ENCODE measurements at places on chromosomes 5 and 9. TPM values are rescaled to one million over a fixed set of nuclear protein-coding genes. Genes with fewer than 3 reads are reported as not detected.

Gene NMUR2
- not detected for total RNA-seq

Gene EFNA5
- 9.9 TPM for total RNA-seq

- no peaks in the 10 kb centered on the region for H3K27me3 ChIP-seq
- H3K4me1 ChIP-seq: no peaks in the 10 kb centered on the region
- no peak overlapping the region for H3K27ac ChIP-seq
- no peaks in the 10 kb centered on the region for H3K36me3 ChIP-seq
- no peak for DNase-seq
- H3K4me3 ChIP-seq: no peak overlapping the region
Measured at GRCh38 chr5:168747987-168748777, 169.0 kb upstream of the PANK3 start.

- no peak for DNase-seq
- peaks cover 5% of the 10 kb centered on the region for H3K4me1 ChIP-seq
- no peak overlapping the region for H3K27ac ChIP-seq
- H3K36me3 ChIP-seq: no peaks in the 10 kb centered on the region
- no peak overlapping the region for H3K4me3 ChIP-seq
- no peaks in the 10 kb centered on the region for H3K27me3 ChIP-seq
Measured at GRCh38 chr5:119315516-119315949, 40.3 kb upstream of the TNFAIP8 start.

- no peaks in the 10 kb centered on the region for H3K36me3 ChIP-seq
- H3K27me3 ChIP-seq: no peaks in the 10 kb centered on the region
- H3K4me3 ChIP-seq: no peak overlapping the region
- H3K4me1 ChIP-seq: no peaks in the 10 kb centered on the region
Measured at GRCh38 chr9:16515879-16516301, 354.6 kb downstream of the BNC2 start.

- H3K4me3 ChIP-seq: no peak overlapping the region
- H3K36me3 ChIP-seq: no peaks in the 10 kb centered on the region
- no peaks in the 10 kb centered on the region for H3K27me3 ChIP-seq
- no peaks in the 10 kb centered on the region for H3K4me1 ChIP-seq
Measured at GRCh38 chr5:11955331-11955730, 51.1 kb upstream of the CTNND2 start.

GRCh38 chr5:133075572-133076536 is 24.0 kb downstream of the HSPA4 start:
- DNase-seq: no peak
- no peak overlapping the region for H3K4me3 ChIP-seq
- no peaks in the 10 kb centered on the region for H3K4me1 ChIP-seq
- H3K27ac ChIP-seq: no peak overlapping the region
- H3K36me3 ChIP-seq: peaks cover 5% of the 10 kb centered on the region

DNA sequence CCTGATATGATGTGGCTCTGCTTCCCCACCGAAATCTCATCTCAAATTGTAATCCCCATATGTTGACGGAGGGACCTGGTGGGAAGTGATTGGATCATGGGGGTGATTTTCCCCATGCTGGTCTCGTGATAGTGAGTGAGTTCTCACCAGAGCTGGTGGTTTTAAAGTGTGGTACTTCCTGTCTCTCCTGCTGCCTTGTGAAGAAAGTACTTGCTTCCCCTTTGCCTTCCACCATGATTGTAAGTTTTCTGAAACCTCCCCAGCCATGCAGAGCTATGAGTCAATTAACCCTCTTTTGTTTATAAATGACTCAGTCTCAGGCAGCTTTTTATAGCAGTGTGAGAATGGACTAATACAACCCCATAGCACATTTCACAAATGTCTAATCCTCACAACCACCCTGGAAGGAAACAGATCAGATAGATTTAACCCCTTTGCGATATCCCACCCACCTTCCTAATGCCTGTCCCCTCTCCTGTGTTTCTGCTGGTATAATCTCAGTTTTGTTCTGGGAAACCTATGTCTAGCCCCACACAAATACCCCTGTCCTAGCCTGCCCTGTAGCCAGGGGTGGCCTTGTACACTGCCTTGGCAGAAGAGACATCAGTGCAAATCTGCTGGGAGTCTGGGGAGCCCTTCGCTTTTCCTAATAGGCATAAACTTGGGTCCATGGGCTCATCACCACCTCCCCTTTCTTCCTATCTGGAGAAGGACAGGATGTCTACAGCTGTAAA is 157.0 kb upstream of the RAI14 start:
- H3K4me3 ChIP-seq: no peak overlapping the region
- peak overlapping the region; percentile 88 for H3K27ac ChIP-seq
- H3K4me1 ChIP-seq: no peaks in the 10 kb centered on the region
- DNase-seq: no peak

GRCh38 chr5:134935711-134936602 is 31.0 kb downstream of the PCBD2 start:
- no peaks in the 10 kb centered on the region for H3K27me3 ChIP-seq
- H3K4me3 ChIP-seq: no peak overlapping the region
- H3K4me1 ChIP-seq: no peaks in the 10 kb centered on the region
- H3K27ac ChIP-seq: no peak overlapping the region

DNA sequence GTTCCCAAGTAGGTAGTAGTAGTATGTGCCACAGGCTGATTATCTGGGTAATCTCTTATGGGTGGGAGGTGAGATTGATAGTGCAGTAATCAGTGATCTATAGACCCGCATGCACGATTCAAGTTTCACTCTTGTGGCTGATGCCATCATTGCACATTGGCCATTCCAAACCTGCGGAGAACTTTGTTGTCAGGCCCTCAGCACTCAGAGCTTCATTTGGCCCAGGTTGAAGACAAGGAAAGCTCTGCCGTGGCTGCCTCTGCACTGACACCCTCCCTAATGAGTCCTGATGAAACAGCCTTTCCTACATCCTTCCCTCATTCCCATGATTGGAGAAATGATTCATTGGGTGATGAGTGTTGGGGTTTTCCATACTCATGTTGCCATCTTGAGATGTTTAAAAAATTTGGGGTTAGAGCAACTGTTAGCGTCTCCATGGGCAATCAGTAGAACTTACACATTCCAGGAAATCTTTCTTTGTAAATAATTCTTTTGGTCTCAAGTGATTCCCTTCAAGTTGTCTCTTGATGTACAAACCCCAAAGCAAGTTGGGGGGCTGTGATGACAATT is 22.9 kb downstream of the PROP1 start:
- no peaks in the 10 kb centered on the region for H3K4me1 ChIP-seq
- H3K27me3 ChIP-seq: no peaks in the 10 kb centered on the region
- no peak overlapping the region for H3K4me3 ChIP-seq
- no peaks in the 10 kb centered on the region for H3K36me3 ChIP-seq
- H3K27ac ChIP-seq: no peak overlapping the region

DNA sequence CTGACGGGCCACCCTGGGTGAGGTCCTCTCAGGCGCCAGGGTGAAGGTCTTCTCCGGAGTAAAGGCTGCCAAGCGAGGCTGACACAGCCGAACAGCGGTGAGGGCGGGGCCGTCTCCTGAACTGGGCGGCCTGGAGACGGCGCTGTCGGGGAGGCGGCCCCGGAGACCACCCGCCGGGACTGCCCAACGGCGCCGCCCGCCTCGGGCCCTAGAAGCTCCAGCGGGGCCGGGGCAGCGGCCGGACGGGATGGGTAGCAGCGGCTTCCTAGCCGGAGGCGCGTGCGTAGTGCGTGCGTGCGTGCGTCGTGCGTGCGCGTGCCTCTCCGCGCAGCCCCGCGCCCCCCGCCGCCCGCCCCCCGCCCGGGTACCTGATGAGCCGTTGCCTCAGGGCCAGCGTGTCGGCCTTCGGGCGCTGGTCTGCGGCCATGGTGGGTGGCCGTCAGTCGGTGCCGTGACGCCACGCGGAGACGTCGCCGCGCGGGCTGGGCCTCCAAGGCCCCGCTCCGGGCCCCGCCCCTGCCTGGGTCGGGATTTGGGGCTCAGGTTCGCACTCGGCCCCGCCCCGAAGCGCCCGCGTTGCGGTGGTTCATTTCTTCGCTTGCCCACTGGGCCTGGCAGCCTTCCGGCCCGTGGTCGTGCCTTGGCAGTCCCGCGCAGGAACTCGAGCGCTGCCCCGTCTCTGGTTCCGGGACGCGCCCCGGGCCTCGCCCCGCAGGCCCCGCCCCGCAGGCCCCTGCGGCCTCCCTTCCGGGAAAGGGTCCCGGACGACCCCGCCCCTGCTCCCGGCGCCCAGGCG is at the start of gene PHYKPL:
Gene PHYKPL, minus strand, starts transcription at position 679 of the 796 bp plus-strand sequence. Its CDS starts 252 bp downstream, at position 427.
- H3K27ac ChIP-seq: peak within 1 kb of the TSS; percentile 87
- peaks cover 27% of the 10 kb centered on the region for H3K4me1 ChIP-seq
- peak within 1 kb of the TSS; percentile 92 for H3K4me3 ChIP-seq

- no peaks in the 10 kb centered on the region for H3K36me3 ChIP-seq
- peak; percentile 68 for DNase-seq
- no peaks in the 10 kb centered on the region for H3K27me3 ChIP-seq
- peak overlapping the region; percentile 51 for H3K27ac ChIP-seq
Measured at GRCh38 chr9:112041536-112042243, 133.4 kb downstream of the SUSD1 start.

Gene CCDC152
- 0.71 TPM for total RNA-seq

GRCh38 chr9:21153336-21154017 is 11.8 kb upstream of the IFNW1 start:
- no peaks in the 10 kb centered on the region for H3K4me1 ChIP-seq
- no peak overlapping the region for H3K27ac ChIP-seq
- no peak overlapping the region for H3K4me3 ChIP-seq
- H3K36me3 ChIP-seq: no peaks in the 10 kb centered on the region
- H3K27me3 ChIP-seq: no peaks in the 10 kb centered on the region
- DNase-seq: no peak

Gene DOCK2
- total RNA-seq: 20.5 TPM

Gene FAM219A
- 8.2 TPM for total RNA-seq

Gene PFN3
- total RNA-seq: not detected

Gene PTPRD
- total RNA-seq: 18.3 TPM

Gene BARHL1
- total RNA-seq: not detected

Gene FOXD4L6
- total RNA-seq: not detected

DNA sequence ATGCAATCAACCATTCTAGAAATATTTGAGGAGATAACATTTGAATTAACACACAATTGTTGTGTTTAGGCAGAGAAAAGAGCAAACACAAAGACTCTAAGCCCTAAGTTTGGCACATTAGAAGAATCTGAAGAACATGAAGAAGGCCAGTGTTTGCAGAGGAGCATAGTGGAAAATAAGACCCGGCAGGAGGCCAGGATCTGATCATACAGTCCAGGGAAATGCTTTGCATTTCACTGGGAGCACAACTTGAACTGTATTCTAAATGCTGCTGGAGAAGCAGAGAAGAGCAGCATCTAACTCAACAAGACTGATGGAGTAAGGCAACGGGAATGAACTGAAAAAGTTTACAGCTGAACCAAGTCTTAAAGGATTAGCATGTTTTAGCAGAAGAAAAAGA is 463.4 kb downstream of the ZNF608 start:
- H3K4me1 ChIP-seq: peaks cover 21% of the 10 kb centered on the region
- H3K27me3 ChIP-seq: no peaks in the 10 kb centered on the region
- no peak overlapping the region for H3K27ac ChIP-seq
- DNase-seq: no peak
- no peak overlapping the region for H3K4me3 ChIP-seq

- no peak overlapping the region for H3K4me3 ChIP-seq
- H3K27me3 ChIP-seq: no peaks in the 10 kb centered on the region
Measured at GRCh38 chr5:127011153-127011552, 19.2 kb downstream of the MARCHF3 start.

Gene SPINK1
- total RNA-seq: not detected

DNA sequence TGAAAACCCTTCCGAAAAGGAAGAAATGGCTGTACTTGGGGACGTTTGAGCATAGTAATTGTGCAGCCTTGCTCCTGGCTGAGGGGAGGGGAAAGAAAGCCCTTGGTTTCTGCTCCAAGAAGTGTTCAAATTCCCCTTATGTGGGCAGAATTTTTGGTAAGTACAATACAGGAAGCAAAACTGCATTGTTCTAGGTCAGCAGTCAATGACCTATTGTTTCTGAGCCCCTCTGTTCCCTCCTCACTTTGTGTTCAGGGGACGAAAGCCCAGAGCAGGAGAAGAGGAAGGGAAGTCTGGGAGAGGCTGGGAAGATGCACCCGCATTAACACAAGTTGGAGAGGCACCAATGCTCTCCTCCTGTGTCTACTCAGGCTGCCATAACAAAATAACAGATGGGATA is 11.9 kb downstream of the BASP1 start:
- H3K4me3 ChIP-seq: no peak overlapping the region
- H3K27me3 ChIP-seq: no peaks in the 10 kb centered on the region
- no peaks in the 10 kb centered on the region for H3K4me1 ChIP-seq
- no peak for DNase-seq
- H3K36me3 ChIP-seq: no peaks in the 10 kb centered on the region

DNA sequence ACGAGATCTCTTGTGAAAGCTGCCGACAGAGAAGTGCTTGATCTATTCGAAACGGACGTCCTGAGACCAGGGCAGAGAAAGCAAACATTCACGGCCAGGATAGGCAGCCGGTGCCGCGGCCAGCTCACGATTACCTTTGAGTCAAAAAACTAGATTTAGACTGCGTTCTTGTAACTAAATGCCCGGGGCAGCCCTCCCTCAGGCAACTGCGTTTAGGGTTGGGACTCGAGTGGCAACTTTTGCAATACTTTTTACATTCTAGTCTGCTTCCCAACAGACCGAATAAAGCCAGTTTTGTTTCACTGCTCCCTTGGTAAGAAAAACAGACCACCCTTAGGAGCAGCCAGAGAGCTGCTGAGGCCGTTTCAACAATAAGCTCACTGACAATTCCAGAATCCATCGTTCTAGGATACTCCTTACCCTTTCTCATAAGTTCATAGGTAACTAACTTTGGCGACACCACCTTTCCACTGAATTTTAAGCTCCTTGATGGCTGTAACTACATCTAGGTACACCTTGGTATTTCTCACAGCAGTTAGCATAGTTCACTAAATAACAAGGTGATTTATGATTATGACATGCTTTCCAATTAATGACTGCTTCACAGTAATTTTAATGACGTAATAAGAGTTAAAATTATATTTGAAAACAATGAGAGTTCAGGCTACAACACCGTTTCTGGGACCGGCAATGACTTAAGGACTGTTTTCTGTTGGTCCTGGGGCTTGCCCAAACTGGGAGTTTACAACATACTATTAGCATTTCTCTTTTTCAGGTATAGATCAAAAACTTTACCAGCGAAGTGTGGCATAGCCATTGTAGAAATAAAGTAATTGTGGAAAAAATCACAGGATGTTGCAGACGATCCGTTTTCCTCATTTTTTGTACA is 899 bp upstream of the RAPGEF6 start:
- no peaks in the 10 kb centered on the region for H3K27me3 ChIP-seq
- H3K36me3 ChIP-seq: no peaks in the 10 kb centered on the region
- peak overlapping the region; percentile 64 for H3K4me3 ChIP-seq
- H3K27ac ChIP-seq: peak overlapping the region; percentile 92
- H3K4me1 ChIP-seq: peaks cover 45% of the 10 kb centered on the region

GRCh38 chr5:103896593-103896992 is 334.0 kb upstream of the NUDT12 start:
- H3K36me3 ChIP-seq: no peaks in the 10 kb centered on the region
- no peaks in the 10 kb centered on the region for H3K4me1 ChIP-seq
- H3K27me3 ChIP-seq: no peaks in the 10 kb centered on the region
- no peak overlapping the region for H3K27ac ChIP-seq

- no peak overlapping the region for H3K4me3 ChIP-seq
- no peaks in the 10 kb centered on the region for H3K27me3 ChIP-seq
- no peaks in the 10 kb centered on the region for H3K4me1 ChIP-seq
- H3K27ac ChIP-seq: no peak overlapping the region
- no peaks in the 10 kb centered on the region for H3K36me3 ChIP-seq
Measured at GRCh38 chr5:175816348-175816747, 55.0 kb upstream of the CPLX2 start.

Gene SLIT3
- 46.3 TPM for total RNA-seq

Gene TXNDC8
- not detected for total RNA-seq

Gene PTGS1
- total RNA-seq: 150 TPM

Gene CCDC69
- total RNA-seq: 199 TPM

Gene POLR1E
- 33.4 TPM for total RNA-seq

Measured in sigmoid colon (tissue), 7 donors.